Activated naive CD4-positive, alpha-beta T cell treated with anti-CD3 and anti-CD28 coated beads for 36 hours (primary cell): ENCODE measurements at places on chromosomes 13 and 19.

GRCh38 chr19:18308051-18308947 lies 14.6 kb downstream of the LSM4 start:
- no peak for DNase-seq
- H3K36me3 ChIP-seq = peaks cover 21% of the 10 kb centered on the region
- H3K27me3 ChIP-seq = no peaks in the 10 kb centered on the region
- no peak overlapping the region for H3K27ac ChIP-seq

DNA sequence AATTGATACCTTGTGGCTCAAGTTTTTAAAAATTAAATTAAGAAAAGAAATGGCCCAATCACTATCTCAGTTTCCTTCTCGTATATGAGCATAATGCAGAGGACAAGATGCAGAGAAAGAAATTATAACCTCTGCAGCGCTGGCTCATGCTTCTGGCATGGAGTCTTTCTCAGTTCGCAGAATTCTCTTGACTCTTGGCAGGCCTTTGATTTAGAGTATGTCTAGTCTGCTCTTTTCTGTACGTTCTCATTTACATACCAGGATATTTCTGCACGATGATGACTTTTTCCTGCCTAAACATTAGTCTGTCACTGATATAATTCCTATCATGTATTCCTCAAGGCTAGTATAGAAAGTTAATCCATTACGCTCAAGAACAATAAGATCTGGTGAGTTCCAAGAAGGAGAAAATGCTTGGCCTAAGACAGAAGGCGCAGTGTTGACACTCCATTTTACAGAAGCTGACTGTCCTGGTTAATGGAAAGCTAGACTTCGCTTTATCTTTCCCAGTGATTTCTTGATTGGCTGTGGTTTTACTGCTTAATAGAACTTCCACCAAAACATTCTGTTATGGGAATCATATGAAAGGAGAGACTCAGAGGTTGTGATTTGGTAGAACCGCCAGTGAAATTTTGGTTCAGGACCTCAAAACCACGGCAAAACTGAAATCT lies 1.7 kb upstream of the SMAD9 start:
- H3K4me3 ChIP-seq = no peak overlapping the region
- H3K4me1 ChIP-seq = peaks cover 3% of the 10 kb centered on the region
- peaks cover 41% of the 10 kb centered on the region for H3K27me3 ChIP-seq

GRCh38 chr13:107361666-107362065 lies 793.7 kb upstream of the ARGLU1 start:
- H3K4me3 ChIP-seq = no peak overlapping the region
- H3K36me3 ChIP-seq = no peaks in the 10 kb centered on the region
- DNase-seq = no peak

DNA sequence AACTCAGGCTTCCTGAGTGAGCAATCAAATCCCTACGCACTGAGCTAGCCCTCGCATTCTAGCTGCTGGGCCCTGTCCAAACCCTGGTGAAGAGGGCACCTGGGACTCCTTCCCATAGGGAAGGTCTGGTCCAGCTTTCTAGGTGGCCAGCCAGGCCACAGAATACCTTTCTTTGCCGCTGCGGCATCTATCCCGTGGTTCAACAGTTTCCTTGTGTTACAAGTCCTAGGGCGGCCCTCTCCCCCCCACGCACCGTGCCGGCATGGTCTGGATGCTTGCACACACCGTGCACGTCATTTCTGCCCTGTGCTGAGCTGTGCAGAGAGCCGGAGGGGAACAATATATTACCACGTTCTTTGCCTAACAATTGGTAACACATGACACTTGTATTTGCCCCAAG lies 164.6 kb upstream of the TSHZ3 start:
- H3K27ac ChIP-seq = no peak overlapping the region
- DNase-seq = no peak
- no peaks in the 10 kb centered on the region for H3K4me1 ChIP-seq

DNA sequence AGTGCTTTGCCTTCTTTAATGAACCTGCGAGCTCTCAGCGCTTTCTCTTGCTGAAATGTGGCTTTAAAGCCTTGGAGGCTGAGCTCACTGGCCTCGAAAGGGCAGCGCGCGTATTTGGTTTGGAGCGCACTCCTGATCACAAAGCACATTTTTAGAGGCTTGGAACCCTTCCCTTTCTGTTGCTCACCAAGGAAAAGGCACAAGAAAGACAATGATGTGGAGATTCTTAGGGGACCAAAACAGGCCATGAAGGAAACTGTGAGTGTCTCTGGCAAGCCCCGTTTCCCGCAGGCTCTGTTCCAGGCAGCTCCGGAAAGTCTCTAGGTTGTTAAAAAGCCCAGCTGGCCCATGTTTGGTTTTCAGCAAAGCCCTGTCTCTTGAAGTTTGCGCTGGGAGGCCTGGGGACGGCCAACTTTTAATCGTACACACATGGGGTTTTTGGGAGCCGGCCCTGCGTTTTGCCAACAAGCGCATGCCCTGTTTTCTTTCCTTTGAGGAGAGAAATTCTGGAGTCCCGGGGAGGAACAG lies 9.4 kb upstream of the SPC24 start:
- H3K27me3 ChIP-seq = no peaks in the 10 kb centered on the region
- H3K4me3 ChIP-seq = no peak overlapping the region
- H3K4me1 ChIP-seq = no peaks in the 10 kb centered on the region
- no peak for DNase-seq
- no peaks in the 10 kb centered on the region for H3K36me3 ChIP-seq
- no peak overlapping the region for H3K27ac ChIP-seq
